Stimulated activated CD8-positive, alpha-beta memory T cell treated with anti-CD3 and anti-CD28 coated beads, Interleukin-4, amount 100 ng/mL, for 4 hours (primary cell): ENCODE measurements at places on chromosomes 3 and 15.

GRCh38 chr3:172018364-172018763, 21.0 kb upstream of the FNDC3B start:
- no peak for DNase-seq

DNA sequence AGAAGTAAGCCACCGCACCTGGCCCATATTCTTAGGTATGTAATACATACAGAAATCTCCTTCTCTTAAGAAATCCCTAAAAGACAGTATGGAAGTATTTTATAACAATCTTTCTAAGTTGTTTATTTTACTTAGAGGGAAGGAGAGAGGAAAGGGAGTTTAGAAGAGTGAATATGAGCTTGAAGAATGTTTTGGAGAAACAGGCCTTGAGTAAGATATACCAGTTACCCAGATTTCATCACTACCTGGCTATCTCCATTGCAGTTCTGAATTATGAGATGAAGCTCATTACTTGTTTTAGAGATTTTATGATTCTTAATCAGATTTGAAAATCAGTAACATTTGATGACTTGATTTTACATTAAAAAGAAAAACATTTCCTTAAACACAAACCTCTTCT, 71.9 kb downstream of the DCUN1D1 start:
- DNase-seq: no peak

- DNase-seq: no peak
These were observed 236.3 kb downstream of the MEX3B start for GRCh38 chr15:81809543-81809942.

- no peak for DNase-seq
These were observed 438.5 kb upstream of the RGMA start for GRCh38 chr15:93527374-93528050.

GRCh38 chr3:19866751-19867347, 67.2 kb downstream of the EFHB start:
- peak; percentile 2 for DNase-seq

GRCh38 chr15:55912982-55913381, 80.4 kb downstream of the NEDD4 start:
- DNase-seq: no peak
